ENCODE measurements at places on chromosomes 5 and 9.

- no peak for DNase-seq
Measured at GRCh38 chr9:23747088-23748075, 78.7 kb downstream of the ELAVL2 start.

DNA sequence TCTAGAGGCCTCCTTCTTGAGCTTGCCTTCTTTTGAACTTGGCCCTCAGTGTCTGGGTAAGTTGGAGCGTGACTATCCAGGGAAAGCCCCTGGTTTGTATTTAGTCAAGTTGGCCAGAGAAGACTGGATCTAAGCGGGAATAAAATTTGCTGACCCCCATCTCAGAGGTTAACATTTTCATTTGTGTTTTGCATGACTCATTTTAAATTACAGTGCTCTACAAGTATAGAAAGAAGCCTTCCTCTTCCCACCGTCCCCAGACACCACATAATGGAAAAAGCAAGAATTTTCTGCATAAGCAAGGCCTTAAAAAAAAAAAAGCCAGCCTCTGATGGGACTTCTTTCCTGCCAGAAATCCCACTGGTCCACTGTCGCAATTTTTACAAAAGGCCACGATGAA, 27.2 kb downstream of the PIK3R1 start:
- peak; percentile 55 for DNase-seq

DNA sequence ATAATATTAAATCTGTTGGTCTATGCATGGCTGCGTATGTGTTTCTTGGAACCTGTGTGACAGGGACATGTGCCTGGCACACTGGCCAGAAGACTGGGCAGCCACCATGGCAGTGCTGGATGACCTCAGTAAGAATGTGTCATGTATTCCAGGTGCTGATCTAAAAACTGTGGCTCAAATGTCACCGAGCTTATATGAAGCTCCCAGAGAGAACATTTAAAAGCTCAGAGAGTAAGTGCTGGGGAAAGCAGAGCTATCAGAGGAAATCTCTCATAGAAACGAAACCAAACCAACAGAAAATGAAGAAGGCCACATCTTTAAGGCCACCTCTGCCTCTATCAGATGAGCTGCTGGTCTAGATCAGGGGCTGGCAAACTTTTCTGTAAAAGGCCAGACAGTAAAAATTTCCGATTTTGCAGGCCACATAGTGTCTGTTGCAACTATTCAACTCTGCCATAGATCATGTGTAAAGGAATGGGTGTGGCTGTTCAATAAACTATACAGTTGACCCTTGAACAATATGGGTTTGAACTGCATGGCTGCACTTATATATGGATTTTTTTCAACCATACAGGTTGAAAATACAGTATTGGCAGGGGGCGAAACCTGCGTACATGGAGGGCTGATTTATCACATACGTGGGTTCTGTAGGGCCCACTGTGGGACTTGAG, 31.8 kb downstream of the TSTD2 start:
- DNase-seq: no peak

DNA sequence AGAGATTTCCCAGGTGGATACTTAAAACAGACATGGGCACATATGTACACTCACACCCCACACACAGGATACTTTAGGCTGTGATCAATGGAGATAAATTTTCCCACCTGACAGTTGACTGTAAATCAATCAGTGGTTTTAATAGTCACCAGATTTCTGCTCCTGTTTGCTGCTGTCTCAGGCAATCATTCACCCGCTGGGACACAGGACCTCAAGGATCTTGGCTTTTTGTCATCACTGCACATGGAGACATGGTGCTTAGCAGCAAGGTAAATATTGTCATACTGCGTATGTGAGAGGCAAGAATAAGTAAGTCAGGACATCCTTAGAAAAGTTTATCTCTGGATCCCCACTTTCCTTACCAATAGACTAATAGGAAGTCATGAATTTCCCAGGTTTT, 60.8 kb upstream of the KLF9 start:
- no peak for DNase-seq

- no peak for DNase-seq
Measured at GRCh38 chr5:37222181-37222580, 27.0 kb downstream of the CPLANE1 start.

GRCh38 chr5:139903450-139903794, 107.8 kb downstream of the PSD2 start:
- no peak for DNase-seq

GRCh38 chr9:108860354-108860753, 1.7 kb upstream of the ACTL7A start:
- no peak for DNase-seq

DNA sequence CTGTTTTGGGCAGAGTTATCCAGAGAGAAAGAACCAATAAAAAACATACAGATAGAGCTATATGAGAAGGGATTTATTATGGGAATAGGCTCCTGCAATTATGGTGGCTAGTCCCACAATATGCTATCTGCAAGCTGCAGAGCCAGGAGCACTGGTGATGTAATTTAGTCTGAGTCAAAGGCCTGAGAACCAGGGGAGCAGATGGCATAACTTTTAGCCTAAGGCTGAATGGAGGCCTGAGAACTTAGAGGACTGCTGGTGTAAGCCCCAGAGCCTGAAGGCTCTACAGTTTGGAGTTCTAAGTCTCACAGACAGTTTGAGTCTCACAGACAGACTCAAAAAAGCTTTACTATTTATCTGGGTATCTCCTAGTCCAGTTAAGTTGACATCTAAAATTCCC, 263.8 kb downstream of the FBXL7 start:
- DNase-seq: peak; percentile 41

GRCh38 chr5:169635936-169636335, 1.1 kb upstream of the DOCK2 start:
- no peak for DNase-seq

DNA sequence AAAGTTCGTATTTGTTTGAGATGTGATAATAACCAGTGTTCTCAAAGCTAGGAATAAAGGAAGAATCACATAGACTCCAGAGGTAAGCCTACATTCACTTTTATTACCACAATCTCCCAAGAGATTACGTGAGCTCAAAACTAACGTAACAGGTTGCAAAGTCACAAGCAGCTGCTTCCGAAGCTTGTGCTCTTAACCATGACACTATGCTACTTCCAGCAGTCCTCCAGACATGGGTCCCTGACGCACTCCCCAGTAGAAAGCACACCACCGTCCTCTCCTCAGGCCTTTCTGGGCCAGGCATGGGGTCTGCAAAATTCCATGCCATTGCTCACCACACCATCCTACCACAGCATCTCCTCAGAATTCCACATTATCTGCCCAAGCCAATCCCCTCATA, 84.6 kb downstream of the PAX5 start:
- DNase-seq: no peak

DNA sequence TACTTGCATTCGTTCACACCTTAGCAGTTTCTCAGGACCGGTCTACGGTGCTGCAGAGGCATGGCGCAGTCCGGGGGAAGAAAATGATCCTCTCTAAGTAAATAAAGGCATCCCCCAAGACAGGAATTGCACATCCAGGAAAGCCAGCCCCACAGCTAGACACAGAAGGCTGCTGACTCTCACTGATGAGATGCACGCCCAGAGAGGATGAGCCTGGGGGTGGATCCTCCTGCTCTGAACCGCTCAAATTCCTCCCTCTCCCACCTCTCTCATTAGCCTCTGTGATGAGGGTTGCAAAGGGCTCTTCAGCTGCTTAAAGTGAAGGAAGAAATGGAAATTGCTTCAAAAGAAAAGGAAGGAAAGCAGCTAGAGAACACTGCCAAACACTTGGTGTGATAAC, 132.4 kb downstream of the TTLL11 start:
- no peak for DNase-seq

GRCh38 chr5:178351221-178352034, 118.8 kb upstream of the PHYKPL start:
- no peak for DNase-seq

DNA sequence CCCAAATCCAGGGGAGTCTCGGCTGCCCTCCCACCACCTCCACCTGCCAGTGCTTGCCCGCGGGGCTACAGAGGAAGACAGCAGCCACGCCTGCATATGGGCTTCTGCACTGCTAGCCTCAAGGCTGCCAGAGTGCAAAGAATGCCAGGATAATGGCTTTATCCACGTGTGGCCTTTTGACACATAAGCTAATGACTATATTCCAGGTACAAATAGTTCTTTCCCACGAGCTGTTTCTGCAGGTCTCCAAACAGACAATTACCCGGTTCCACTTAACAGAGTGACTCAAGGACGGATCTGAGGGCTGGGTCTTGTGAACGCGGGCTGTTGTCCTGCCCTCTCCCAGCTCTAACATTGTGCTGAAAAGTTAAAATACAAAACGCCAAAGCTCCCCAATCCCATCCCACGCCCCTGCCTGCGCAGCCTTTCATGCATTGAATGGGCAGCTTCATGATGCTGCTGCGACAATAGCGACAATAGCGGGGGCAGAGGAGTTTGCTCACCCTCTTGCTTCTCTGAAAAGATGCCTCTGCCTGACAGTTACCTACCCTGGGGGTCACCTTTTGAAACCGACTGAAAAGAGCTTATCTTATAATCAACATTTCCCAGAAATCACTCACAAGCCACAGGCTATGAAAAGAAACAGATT, 39.1 kb upstream of the MSH3 start:
- DNase-seq: no peak

GRCh38 chr5:124080256-124080655, 568.3 kb downstream of the CSNK1G3 start:
- DNase-seq: no peak

- DNase-seq: no peak
Measured at GRCh38 chr9:109313351-109313750, 7.5 kb downstream of the EPB41L4B start.

DNA sequence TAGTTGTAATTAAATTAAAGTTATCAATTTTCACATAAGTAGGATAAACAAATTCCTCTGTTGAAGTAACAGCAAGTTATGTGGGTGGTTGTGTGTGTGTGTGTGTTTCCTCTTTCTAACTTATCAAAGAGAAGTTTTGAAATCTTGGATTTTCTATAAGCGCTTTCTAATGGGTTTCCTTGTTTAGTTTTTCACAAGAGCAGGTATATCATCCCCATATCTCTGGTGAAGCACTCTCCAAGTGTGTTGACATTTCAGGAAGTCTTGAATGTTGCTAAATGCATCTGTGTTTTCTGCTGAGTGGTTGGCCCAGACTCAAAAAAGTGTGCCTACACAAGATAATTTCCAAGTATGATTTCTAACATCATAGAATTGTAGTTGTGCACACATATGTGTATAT, 43.3 kb downstream of the PRDM6 start:
- no peak for DNase-seq

- DNase-seq: no peak
Measured at GRCh38 chr5:143041972-143042770, 272.0 kb downstream of the ARHGAP26 start.

DNA sequence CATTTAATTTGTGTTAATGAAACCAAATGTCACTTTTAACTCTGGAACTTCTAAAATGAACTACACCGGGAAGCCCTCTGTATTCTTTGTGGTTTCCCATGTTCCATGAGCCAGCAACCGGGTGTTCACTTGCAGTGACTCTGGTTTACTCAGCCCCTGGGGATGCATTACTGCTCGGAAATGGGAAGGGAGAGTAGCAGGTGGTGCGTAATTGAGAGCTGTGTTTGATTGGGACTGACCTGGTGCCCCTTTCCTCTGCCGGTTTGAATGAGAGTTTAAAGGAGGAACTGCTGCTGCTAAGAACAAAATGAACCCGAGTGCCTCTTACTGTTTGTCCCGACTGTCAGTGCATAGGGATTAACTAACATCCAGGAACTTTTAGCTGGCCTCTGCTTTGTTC, 100.1 kb upstream of the DHFR start:
- no peak for DNase-seq

GRCh38 chr5:134917070-134917815, 12.3 kb downstream of the PCBD2 start:
- DNase-seq: peak; percentile 12

- no peak for DNase-seq
Measured at GRCh38 chr5:174798551-174798951, 74.2 kb downstream of the MSX2 start.

GRCh38 chr5:99187611-99188010, 258.8 kb upstream of the CHD1 start:
- DNase-seq: no peak

DNA sequence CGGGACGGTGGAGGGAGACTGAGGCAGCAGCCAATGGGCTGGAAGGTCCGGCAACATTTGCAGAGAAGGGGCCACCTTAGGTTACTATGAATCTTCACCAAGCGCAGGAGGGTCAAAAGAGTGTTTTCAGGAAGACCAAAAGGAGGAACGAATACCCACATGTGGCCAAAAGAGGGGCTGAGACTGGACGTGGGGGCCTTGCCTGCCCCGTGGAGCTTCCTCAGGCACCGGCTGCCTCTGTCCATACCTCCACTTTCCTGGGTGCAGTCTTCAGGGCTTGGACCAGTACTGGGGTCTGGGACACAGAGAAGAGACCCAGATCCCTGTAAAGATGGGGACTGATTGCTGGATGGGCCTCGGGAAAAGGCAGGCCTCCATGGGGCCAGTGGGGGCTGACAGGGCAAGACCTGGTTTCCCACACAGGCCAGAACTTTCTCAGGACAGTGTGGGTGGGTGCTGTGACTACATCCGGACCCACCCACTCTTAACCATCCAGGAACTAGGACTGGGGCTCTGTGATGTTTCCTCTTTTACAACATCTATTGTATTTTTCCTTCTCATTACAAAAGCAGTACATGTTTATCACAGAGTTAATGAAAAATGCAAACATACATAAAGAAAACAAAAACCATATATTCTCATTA, 294.7 kb downstream of the ZSWIM6 start:
- no peak for DNase-seq

DNA sequence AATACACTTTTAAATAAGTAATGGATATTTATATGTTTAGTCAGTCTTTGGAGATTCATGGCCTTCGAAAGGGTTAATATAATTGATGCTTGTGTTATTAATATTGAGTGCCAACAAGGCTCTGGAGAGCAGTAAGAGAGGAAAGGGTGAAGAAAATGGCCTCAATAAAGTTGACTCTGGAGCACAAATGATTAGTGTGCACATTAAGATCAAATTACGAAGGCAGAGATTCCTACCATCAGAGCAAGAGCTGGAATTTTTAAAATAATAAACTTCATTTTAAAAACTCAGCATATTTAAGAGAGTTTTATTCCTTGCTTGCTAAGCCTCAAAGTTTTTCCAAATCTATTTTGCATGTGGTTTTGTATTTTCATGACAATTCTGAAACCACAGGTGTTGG, 14.8 kb downstream of the SLC44A1 start:
- no peak for DNase-seq

DNA sequence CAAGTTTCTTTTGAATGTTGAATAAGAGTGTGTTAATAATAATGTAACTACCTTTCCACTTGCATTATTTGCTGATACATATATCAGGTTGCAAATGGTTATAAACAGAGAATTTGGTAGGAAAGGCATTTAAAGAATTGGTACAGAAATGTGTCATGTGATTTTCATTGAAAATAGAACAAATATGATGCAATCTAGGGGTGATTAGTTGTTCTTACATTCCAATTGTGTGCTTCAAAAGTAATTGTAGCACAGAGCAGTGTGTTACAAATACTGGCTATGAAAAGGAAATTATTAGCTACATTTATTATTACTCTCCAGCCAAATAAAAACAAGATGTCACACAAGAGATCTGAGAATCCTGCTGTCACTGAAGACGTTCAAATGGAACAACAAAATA, 61.8 kb upstream of the PRDM9 start:
- DNase-seq: no peak

- DNase-seq: peak; percentile 53
Measured at GRCh38 chr9:6667633-6668280, 22.2 kb upstream of the GLDC start.

Measured in ELR (cell line).